Heart right ventricle (tissue), 16 donors: ENCODE measurements at places on chromosomes 6 and 20. TPM values are rescaled to one million over a fixed set of nuclear protein-coding genes. Genes with fewer than 3 reads are reported as not detected.

Gene NKX2-4
- not detected for total RNA-seq

- H3K27me3 ChIP-seq, result no peaks in the 10 kb centered on the region
- H3K4me3 ChIP-seq, result no peak overlapping the region
- no peaks in the 10 kb centered on the region for H3K36me3 ChIP-seq
- DNase-seq, result no peak
- H3K27ac ChIP-seq, result no peak overlapping the region
Measured at GRCh38 chr6:44855562-44856411, 468.3 kb downstream of the CDC5L start.

DNA sequence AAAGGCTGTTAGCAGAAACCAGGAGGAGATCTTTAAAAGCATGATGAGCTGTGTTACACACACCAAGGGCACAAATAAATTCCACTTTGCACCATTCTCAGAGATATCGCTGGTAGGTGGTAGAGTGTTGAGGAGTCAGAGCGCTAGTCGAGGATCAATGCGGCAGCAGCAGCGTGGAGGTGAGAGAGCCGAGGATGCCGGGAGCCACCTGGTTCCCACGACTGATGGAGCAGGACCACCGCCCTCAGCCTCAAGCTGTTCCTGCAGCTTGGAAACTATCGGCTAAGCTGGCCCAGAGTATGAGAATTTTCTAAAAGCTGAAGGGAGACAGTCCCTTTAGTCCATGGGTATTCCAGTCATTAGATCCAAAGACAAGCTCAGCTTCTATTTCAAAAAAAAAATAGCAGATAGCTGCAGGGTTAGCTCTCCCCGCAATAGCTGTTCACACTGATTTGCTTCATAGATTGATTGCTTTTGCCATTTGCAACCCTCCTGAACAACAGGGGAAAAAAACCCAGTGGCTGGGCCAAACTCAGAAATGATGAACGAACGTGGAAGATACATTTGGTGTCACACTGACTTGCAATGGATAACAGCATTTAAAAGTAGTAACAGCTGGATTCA lies 106.2 kb downstream of the LCA5 start:
- no peaks in the 10 kb centered on the region for H3K27me3 ChIP-seq
- no peak overlapping the region for H3K27ac ChIP-seq
- H3K4me1 ChIP-seq, result no peaks in the 10 kb centered on the region
- H3K4me3 ChIP-seq, result no peak overlapping the region
- DNase-seq, result no peak

Gene FAXC
- total RNA-seq, result not detected

GRCh38 chr6:56685102-56685733 lies 42.5 kb upstream of the DST start:
- H3K4me3 ChIP-seq, result no peak overlapping the region
- no peaks in the 10 kb centered on the region for H3K27me3 ChIP-seq
- no peak for DNase-seq
- H3K27ac ChIP-seq, result peak overlapping the region; percentile 75
- H3K36me3 ChIP-seq, result no peaks in the 10 kb centered on the region

DNA sequence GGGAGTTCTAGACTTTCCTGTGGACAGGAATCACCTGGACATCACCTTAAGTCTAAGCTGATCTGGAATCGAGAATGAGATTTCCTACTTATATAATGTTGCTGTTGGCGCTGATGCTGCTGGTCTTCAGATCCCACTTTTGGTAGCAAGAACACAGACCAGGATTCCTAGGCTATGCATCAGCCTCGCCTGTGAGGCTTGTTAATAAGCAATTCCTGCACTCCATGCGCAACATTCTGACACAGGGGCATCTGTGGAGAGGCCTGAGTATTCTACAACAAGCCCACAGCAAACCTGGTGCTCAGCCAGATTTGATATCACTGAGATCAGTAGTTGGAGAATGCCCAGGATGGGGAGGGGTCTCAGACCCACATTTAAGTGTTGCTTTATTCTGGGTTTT lies 52.0 kb upstream of the TRIM26 start:
- no peak for DNase-seq
- no peaks in the 10 kb centered on the region for H3K27me3 ChIP-seq
- no peak overlapping the region for H3K4me3 ChIP-seq

DNA sequence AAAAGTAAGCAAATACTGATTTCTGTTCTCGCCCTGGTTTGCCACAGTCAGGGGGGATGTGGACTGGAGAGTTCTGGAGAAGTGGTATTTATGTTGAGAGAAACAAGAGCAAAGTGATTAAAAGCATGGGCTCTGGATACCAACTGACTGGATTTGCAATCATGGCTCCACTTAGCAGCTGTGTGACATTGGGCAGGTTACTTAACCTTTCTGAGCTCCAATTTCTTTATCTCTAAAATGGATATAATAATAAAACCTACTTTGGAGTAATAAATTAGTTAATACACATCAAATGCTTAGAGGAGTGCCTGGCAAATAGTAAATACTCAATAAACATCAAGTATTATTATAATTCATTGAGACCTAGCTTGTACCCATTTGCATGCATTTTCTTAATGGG lies 111.7 kb downstream of the CLIC5 start:
- H3K4me1 ChIP-seq, result peaks cover 20% of the 10 kb centered on the region
- DNase-seq, result no peak
- no peak overlapping the region for H3K27ac ChIP-seq

DNA sequence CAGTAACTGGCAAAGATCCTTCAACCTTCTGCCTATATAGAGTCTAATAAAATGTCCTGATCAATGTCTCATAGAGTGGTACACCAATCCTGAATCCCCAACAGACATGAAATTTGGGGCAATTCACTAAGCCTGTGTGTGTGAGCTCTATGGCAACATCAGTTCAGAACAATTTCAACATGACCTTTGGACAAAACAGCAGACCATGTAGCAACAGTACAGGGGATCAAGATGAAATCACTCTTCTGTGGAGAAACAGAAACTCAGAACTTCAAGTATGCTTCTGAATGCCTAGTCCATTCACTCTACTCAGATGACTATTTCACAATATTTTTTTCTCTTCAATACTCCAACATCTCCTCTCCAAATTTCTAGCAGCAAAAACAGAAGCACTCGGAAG lies 49.1 kb upstream of the OPRM1 start:
- H3K36me3 ChIP-seq, result no peaks in the 10 kb centered on the region
- no peaks in the 10 kb centered on the region for H3K4me1 ChIP-seq
- H3K4me3 ChIP-seq, result no peak overlapping the region
- no peak for DNase-seq
- H3K27me3 ChIP-seq, result no peaks in the 10 kb centered on the region
- H3K27ac ChIP-seq, result no peak overlapping the region

- no peak overlapping the region for H3K27ac ChIP-seq
- no peaks in the 10 kb centered on the region for H3K27me3 ChIP-seq
- no peaks in the 10 kb centered on the region for H3K4me1 ChIP-seq
- DNase-seq, result no peak
Measured at GRCh38 chr20:9996944-9997343, 37.8 kb upstream of the ANKEF1 start.

DNA sequence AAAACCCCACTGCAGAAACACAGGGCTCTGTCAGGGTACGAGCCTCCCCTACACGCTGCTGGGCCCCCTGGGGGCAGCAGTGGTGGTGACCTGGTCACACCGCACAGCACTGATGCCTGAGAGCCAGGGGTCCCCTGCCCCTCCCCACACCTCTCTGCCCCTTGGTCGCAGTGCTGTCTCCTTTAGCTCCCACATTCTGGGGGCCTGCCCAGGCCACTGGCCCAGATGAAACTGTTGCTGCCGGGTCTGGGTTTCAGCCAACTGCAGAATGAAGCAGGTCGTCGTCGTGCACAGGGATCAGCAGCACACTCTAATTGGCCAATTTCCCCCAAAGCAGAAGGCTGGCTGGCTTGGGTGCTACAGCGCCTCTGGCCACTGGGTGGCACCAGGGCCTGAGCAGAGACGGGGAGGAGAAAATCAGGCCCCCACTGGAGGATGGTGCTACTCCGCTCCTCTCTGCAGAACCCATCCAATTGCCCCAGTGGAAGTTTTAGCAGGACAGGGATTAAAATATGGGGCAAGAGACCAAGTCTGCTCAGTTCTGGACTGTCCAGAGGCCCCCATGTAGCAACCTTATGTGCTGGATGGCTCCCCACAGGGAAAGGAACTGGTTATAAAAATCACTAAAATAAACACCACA lies 26.1 kb downstream of the DIDO1 start:
- DNase-seq, result peak; percentile 66
- H3K4me3 ChIP-seq, result no peak overlapping the region
- peaks cover 14% of the 10 kb centered on the region for H3K4me1 ChIP-seq
- no peaks in the 10 kb centered on the region for H3K27me3 ChIP-seq
- H3K36me3 ChIP-seq, result peaks cover 57% of the 10 kb centered on the region

Gene UBE2C
- 1.5 TPM for total RNA-seq

Gene PLCB1
- 9.7 TPM for total RNA-seq

Gene PAX1
- total RNA-seq, result not detected

Gene FAM8A1
- total RNA-seq, result 15.5 TPM

Gene TXLNB
- total RNA-seq, result 143 TPM

GRCh38 chr6:101108286-101108685 lies 227.2 kb upstream of the ASCC3 start:
- no peaks in the 10 kb centered on the region for H3K27me3 ChIP-seq
- no peaks in the 10 kb centered on the region for H3K36me3 ChIP-seq
- no peak overlapping the region for H3K27ac ChIP-seq
- DNase-seq, result no peak
- H3K4me1 ChIP-seq, result no peaks in the 10 kb centered on the region
- no peak overlapping the region for H3K4me3 ChIP-seq

Gene IMPG1
- not detected for total RNA-seq

Gene SLC22A3
- 0.26 TPM for total RNA-seq

GRCh38 chr20:32130352-32130751 lies 20.8 kb downstream of the TM9SF4 start:
- H3K36me3 ChIP-seq, result peaks cover 21% of the 10 kb centered on the region
- no peaks in the 10 kb centered on the region for H3K27me3 ChIP-seq
- H3K27ac ChIP-seq, result no peak overlapping the region
- H3K4me3 ChIP-seq, result no peak overlapping the region
- no peaks in the 10 kb centered on the region for H3K4me1 ChIP-seq
- no peak for DNase-seq

Gene SNPH
- total RNA-seq, result 11.0 TPM

Gene FAM83B
- not detected for total RNA-seq

- no peak for DNase-seq
- H3K4me1 ChIP-seq, result peaks cover 52% of the 10 kb centered on the region
- no peak overlapping the region for H3K4me3 ChIP-seq
- peaks cover 5% of the 10 kb centered on the region for H3K36me3 ChIP-seq
- H3K27me3 ChIP-seq, result no peaks in the 10 kb centered on the region
Measured at GRCh38 chr20:50569864-50570836, 60.0 kb downstream of the PTPN1 start.

DNA sequence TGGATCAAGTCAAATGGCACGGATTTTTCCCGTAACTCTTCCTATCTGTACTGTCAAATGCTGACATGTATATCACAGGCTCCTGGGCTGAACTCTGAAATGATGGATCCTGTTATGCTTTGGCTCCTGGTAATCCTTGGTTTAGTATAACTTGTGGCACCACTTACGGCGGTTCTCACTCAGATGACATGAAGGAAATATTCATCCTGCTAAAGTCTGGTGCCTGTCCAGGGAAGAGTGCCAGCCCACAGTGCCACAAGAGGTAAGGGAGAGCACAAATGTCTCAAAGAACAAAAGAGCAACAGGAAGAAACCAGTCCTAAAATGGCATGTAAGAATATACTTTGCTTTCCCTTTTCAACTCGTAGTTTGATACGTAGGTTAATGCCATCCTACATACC lies 93.1 kb upstream of the TAB2 start:
- DNase-seq, result no peak
- no peaks in the 10 kb centered on the region for H3K36me3 ChIP-seq
- H3K27ac ChIP-seq, result no peak overlapping the region
- no peaks in the 10 kb centered on the region for H3K27me3 ChIP-seq
- H3K4me3 ChIP-seq, result no peak overlapping the region

GRCh38 chr6:16109659-16110305 lies 19.1 kb upstream of the MYLIP start:
- no peaks in the 10 kb centered on the region for H3K27me3 ChIP-seq
- H3K36me3 ChIP-seq, result no peaks in the 10 kb centered on the region
- H3K4me3 ChIP-seq, result no peak overlapping the region
- H3K4me1 ChIP-seq, result peaks cover 17% of the 10 kb centered on the region
- no peak for DNase-seq

DNA sequence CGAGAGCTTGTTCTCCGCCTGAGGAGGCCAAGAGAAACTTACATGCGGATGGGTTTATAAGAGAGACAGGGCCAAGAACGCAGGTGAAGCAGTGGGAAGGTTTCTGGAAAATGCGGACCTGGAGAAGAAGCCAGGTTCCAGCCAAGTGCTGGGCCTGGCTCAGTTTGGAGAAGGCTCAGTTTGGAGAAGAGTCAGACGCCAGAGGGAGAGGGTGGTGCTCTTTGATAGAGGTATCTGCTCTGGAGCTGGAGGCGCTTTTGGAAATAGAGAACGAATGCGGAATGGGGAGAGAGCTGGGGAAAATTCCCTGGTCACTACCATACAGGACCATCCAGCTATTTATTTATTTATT lies 753 bp downstream of the RSPH9 start:
- DNase-seq, result no peak
- H3K36me3 ChIP-seq, result no peaks in the 10 kb centered on the region
- no peaks in the 10 kb centered on the region for H3K27me3 ChIP-seq
- peaks cover 15% of the 10 kb centered on the region for H3K4me1 ChIP-seq
- H3K4me3 ChIP-seq, result no peak overlapping the region

DNA sequence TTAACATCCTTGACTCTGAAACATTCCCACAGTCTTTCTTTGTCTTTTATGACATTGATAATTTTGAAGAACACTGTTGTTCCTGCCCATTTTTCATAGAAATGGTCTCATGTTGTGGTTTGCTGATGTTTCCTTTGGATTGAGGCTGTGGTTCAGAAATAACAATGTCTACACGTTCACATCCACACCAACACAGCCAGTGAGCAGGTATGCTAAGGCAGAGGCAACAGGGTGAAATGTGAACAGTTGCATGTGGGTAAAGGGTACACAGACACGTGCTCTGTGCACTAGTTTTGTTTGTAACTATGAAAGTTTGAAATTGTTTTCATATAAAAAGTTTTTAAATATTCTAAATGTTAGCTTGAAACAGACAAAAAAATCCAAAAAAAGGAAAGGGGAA lies 78.4 kb downstream of the GINS1 start:
- H3K4me1 ChIP-seq, result no peaks in the 10 kb centered on the region
- no peak overlapping the region for H3K27ac ChIP-seq
- no peaks in the 10 kb centered on the region for H3K27me3 ChIP-seq
- no peak for DNase-seq

DNA sequence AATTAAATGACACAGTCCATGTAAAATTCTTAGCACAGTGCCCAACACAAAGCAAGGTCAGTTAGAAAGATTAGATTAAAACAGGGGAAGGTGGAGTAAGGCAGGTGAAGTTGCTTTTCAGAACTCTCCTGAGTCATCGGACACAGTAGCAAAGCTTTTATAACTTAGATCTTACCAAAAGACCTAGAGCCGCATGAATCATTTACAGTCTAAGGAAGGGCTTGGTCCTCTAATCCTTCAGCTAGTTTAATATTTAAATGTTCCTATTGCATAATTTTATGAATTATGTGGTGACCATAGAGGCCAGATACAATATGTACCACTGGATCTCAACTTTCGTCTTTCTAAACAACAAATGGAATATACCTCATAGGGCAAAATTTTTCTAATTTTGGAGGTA lies 202.1 kb upstream of the SNX9 start:
- no peaks in the 10 kb centered on the region for H3K4me1 ChIP-seq
- H3K4me3 ChIP-seq, result no peak overlapping the region
- H3K27ac ChIP-seq, result no peak overlapping the region
- no peaks in the 10 kb centered on the region for H3K36me3 ChIP-seq
- H3K27me3 ChIP-seq, result no peaks in the 10 kb centered on the region

GRCh38 chr6:132114201-132114825 lies 163.1 kb upstream of the CCN2 start:
- H3K4me3 ChIP-seq, result no peak overlapping the region
- DNase-seq, result no peak
- no peak overlapping the region for H3K27ac ChIP-seq
- no peaks in the 10 kb centered on the region for H3K27me3 ChIP-seq
- no peaks in the 10 kb centered on the region for H3K36me3 ChIP-seq
